ENCODE measurements at places on chromosomes 5 and 9. TPM values are rescaled to one million over a fixed set of nuclear protein-coding genes. Genes with fewer than 3 reads are reported as not detected.

The BARHL1 gene
- not detected for total RNA-seq

- DNase-seq, result no peak
Observed at GRCh38 chr9:91694081-91694870, 255.8 kb downstream of the ROR2 start.

GRCh38 chr9:134707731-134708671 is 66.4 kb downstream of the COL5A1 start:
- no peak for DNase-seq

DNA sequence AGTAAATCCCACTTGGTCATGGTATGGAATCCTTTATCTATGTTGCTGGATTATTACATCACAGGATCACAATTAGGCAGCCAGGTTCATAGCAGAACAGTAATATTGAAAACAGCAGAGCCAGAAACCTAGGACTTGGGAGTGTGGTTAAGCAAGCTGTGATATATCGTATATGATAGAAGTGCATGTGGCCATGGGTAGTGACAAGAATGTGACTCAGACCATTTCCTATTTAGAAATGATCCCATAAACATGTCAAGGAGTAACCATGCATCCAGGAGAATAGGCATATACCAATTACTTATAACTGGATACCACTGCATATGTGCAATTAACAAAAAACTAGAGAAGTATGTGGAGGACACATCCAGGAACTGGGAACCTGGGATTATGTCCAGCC is 31.2 kb downstream of the AMBP start:
- no peak for DNase-seq

DNA sequence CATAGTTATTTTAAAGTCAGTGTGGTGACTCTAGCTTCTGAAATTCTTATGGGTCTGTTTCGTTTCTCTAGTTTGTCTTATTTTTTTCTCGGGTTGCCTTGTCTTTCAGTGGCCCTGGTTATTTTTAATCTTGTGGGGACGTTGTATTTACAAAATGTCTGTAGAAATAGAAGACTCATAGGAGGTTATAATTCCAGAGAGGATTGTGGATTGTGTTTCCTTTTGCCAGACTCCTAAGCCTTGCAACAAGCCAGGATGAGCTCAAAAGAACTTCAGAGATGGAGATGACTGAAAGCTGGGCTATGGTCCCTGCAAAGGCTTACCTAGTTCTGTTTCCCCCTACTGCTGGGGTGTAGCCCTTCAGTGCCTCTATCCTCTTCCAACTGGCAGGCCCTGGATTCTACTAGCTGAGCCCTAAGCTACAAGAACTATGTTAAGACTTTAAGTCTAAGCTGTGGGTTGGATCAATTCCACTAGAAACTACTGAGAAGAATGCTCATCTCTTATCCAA is 32.2 kb upstream of the LECT2 start:
- DNase-seq, result no peak

DNA sequence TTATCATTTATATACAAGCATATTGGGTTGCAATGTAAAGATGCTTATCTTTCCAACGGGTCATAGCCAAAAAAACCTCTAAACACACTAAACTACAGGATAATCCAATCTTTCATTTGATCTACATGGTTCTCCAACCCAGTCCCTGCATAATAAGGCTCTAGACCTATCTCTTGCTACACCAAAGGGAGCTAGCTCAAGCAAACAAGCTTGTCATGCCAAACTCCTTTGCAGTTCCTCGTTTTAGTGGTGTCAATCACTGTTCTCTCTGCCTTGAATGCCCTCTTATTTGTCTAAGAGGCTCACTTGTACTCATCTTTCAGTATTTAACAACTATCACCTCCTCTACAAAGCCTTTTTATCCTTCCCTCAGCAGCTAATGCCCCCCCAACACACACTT is 5.6 kb downstream of the HOMER1 start:
- DNase-seq, result no peak
